NCI-H2081 treated with DMSO at 0.1 percent for 48 hours (cell line): ENCODE measurements at places on chromosomes 4 and X.
A peak's percentile ranks its signal among the peaks of the same experiment; 100 is the strongest.

GRCh38 chr4:167379076-167379835 is 145.0 kb upstream of the SPOCK3 start:
- DNase-seq = no peak

GRCh38 chr4:8089862-8090261 is 68.8 kb downstream of the ABLIM2 start:
- DNase-seq = no peak

GRCh38 chr4:170227928-170228327 is 138.2 kb upstream of the AADAT start:
- DNase-seq = no peak

DNA sequence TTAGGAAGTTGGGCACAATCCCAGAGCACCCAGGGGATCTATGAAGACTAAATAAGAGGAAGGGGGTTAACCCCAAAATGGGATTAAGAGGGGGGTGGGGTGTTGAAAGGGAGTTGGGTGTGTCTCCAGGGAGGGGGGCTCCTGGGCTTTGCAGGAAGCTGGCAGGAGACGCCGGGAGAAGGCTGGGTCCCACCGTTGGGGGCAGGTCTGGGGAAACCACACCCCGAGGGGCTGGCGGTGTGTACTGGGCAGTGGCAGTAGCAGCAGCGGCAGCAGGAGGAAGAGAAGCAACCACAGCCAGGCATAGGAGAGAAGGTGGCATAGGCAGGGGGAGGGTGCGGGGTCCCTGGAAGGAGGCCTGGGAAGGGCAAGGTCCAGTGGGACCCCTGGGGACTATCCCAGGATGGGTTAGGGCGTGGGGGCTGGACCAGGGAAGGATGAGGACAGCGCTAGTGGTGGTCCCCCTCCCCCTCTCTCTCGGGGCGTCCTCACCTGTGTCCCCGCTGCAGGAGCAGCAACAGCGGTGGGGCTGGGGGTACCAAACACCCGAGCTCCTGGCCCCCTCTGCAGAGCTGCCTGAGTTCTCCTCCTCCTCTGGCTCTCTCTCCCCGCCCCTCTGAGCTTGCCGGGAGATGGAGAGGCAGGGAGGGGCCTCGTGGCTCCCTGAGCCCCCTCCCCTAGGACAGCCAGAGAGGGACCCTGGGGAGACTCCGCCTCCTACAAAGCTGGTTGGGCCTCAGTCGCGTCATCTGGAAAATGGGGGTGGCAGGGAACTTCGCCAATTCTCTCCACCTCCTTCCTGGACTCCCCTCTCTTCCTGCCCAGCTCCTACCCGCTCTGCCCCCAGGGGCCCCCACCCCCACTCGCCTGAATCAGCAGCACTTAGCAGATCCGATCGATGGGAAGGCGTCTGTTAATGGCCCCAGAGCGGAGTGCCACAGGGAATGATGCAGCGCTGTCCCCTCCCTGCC is at the start of gene KCND1:
TSS of gene KCND1 (minus strand) at position 596 of the 971 bp plus-strand sequence. CDS start 1,573 bp downstream, outside the sequence.
- no peak for DNase-seq

GRCh38 chr4:55568905-55569504 is 22.3 kb upstream of the CLOCK start:
- DNase-seq = no peak

- no peak for DNase-seq
These were observed 294.3 kb upstream of the IGFBP7 start for GRCh38 chr4:57404483-57404882.

DNA sequence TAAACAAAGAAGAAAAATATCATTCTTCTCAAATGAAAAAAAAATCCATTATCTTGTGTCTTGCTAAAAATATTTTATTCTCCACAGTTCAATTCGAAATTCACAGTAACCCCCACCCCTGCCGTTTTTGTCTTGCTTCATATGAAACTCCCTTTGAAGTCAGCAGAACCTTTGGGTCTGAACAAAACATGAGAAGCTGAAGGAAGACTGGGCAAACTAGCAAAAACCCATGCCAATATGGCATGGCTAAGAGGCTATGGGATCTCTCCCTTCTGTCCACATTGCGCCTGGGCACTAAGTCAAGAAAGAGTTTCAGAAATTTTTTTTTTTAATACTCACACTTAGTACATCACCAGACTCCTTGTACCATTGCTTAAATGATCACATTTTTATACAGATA is 136.0 kb upstream of the SMIM31 start:
- DNase-seq = no peak

GRCh38 chr4:8200302-8200975 is 1.3 kb downstream of the SH3TC1 start:
- no peak for DNase-seq

GRCh38 chrX:53738370-53738906 is 51.9 kb upstream of the HUWE1 start:
- no peak for DNase-seq

- no peak for DNase-seq
These were observed 50.8 kb downstream of the HTRA3 start for GRCh38 chr4:8320386-8320750.

DNA sequence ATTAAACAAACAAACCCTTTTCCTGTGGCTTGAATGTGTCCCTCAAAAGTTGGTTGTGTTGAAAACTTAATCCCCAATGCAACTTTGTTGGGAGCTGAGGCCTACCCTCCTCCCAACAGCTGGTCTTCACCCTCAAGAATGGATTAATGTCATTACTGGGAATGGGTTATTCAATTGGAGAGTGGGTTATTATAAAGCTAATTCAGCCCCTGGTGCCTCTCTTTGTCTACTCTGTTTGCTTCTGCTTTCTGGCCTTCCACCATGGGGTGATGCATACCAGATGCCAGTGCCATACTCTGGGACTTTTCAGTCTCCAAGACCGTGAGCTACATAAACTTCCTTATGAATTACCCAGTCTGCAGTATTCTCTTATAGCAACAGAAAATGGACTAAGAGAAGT is 706.5 kb downstream of the CCSER1 start:
- no peak for DNase-seq

DNA sequence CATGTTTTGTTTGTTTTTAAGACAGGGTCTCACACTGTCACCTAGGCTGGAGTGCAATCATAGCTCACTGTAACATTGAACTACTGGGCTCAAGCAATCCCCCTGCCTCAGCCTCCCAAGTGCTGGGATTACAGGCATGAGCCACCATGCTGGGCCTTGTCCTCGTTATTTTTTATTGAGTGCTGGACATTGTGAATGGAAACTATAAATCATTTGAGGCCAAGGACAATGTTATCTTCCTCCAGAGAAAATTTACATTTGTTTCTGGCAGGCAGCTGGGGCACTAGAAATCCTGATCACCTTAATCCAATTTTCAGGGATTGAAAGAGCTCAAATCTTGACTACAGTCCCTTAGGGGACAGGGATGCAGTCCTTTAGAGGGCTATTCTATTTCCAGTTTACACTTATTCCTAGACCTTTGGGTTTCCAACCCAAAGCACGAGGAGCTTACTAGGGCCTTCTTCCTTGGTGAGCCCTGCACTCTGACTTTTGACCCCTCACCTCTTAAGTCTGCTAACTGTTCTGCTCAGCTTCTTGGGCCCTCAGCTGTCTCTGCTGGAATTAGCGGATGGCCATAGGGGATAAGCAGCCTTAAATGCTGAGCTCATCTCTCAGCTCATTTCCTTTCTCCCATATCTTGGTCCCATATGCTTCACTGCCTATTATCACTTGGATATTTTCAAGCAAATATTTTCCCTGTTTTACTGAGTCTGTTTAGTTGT is 23.0 kb upstream of the PDZD4 start:
- DNase-seq = no peak

- no peak for DNase-seq
These were observed 103.6 kb upstream of the BMP3 start for GRCh38 chr4:80926891-80927290.

- DNase-seq = no peak
These were observed 115.1 kb upstream of the PITX2 start for GRCh38 chr4:110737931-110738330.

- DNase-seq = no peak
These were observed 361.5 kb upstream of the FMR1 start for GRCh38 chrX:147550217-147550616.

GRCh38 chr4:8159537-8160232 is 1.1 kb upstream of the ABLIM2 start:
- peak; percentile 19 for DNase-seq

DNA sequence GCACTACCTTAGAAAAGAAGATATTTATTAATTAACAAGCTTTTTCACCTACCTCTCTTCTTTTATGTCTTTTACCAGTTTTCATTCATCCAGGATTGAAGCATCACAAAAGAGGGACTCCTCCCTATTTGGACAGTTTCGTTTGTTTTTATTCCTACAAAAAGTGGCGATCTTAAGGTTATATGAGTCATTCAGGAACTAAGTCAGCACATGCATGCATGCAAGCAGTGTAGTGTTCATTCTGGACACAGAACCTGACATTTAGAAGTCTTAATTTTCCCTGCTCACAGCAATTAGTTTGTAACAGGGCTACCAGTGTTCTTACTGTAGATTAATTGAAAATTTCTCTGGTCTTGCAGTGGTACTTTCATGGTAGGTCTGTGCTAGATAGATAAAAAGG is 47.9 kb upstream of the QRFPR start:
- no peak for DNase-seq

DNA sequence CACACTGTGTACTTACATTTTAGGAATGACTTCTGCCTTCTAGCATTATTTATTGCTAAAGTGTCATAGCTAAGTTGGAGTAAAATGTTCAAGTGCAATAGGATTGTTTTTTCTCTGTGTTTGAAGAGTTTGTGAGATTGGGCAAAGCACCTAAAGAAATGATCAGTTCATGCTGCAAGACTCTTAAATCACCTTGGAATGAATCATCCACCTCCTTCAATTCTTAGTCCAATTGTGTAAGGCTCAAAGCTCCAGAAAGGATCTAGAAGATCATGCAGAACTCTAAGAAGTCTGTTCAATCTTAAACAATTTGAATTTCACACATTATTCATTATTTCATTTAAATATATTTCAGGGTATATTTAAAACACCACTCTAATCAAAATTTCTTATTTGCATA is 137.1 kb downstream of the AMELX start:
- DNase-seq = no peak
